ENCODE measurements at places on chromosomes 5 and 9.

DNA sequence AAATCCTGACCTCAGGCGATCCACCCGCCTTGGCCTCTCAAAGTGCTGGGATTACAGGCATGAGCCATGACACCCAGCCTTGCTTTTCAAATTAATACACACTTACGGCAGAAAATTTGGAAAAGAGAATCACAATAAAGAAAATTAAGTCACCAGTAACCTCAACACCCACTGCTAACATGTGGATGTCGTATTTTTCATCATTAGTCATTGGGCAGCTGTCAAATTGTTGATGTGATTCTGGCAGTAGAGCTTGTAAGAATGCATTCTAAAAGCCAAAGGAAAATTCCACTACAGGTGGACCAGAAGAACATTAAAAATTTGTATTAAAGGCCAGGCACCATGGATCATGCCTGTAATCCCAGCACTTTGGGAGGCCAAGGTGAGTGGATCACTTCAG, 237.3 kb upstream of the TUT7 start:
- DNase-seq, result no peak

- no peak for DNase-seq
These were observed 2.0 kb downstream of the KCNN2 start for GRCh38 chr5:114363837-114364236.

- DNase-seq, result no peak
These were observed 403.5 kb downstream of the ZNF608 start for GRCh38 chr5:124342986-124343385.

DNA sequence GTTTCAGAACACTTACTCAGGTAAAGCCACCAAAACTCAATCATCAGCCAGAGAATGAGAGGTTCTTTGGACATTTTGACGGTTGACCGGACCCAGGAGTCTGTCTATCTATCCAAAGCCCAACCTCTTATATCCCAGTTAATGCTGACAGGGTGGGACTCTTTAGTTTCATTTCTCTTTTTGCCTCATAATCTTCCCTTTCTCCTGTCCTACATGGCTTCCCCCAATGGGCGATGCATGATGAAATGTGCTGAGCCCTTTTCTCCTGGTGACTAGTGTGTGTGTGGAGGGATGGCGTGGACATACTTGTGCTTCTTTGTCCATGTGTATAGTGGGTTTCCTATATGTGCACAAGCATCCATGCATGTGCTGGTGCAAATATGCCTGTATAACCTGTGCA, at the start of gene TIMD4:
Gene TIMD4 (minus strand): TSS at position 102 of the 400 bp plus-strand sequence. CDS start 28 bp downstream, at position 74.
- no peak for DNase-seq

- DNase-seq, result no peak
These were observed 49.8 kb downstream of the SH3GL2 start for GRCh38 chr9:17628624-17629023.

- no peak for DNase-seq
These were observed 17.7 kb upstream of the RNF180 start for GRCh38 chr5:64147849-64148441.

GRCh38 chr5:161274951-161275350, 271.6 kb downstream of the GABRB2 start:
- no peak for DNase-seq

DNA sequence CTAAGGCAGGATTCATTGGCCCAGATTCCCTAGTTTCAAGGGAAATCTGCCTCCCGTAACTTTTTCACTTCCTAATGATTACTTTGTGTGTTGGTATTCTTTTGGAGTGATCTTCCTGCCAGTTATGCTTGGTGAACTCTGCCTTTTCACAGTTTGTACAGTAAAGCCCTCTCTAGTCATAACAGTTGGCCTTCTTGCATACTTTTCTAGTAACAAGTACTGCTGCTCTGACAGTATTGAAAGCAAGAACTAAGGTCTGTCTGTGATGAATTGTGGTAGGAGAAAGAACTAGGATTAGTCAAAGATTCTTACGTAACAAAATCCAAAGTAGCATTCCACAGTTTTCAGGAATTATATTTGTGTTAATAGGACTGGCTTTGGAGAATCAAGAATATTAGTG, 1457.2 kb upstream of the WWC1 start:
- DNase-seq, result no peak

GRCh38 chr9:69252436-69252835, 72.6 kb upstream of the ENTREP1 start:
- DNase-seq, result no peak

DNA sequence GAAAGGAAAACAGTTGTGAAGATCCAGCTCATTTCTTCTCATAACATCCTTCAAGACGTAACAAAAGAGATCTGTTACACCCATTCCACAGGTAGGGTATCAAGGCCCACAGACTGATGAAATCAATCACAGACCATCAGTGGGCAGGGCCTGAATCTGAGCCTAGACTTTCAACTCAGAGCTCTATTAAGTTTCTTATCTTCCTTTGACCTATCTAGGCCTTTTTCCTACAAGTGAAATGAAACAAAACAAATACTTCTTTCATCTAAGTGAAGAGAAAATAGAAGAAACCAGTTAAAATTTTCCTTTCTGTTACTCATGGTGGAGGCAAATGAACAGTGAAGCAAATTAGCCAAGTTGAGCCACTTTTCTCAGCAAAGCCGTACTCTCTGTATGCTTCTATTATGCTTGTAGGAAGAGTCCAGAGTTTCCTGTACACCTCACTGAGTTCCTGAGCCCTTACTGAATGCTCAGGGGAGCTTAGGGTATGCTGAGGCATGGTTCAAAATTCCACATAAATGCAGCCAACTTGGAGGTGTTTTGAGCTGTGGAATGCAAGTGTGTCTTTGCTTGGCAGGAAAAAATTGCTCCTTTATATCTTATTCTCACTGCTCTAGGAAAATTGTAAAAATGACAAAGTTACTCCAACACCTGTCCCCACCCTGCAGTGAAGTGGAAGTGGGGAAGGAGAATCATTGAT, 91.9 kb downstream of the FEM1C start:
- no peak for DNase-seq

GRCh38 chr5:82834151-82834550, 243.0 kb downstream of the TMEM167A start:
- DNase-seq, result no peak

DNA sequence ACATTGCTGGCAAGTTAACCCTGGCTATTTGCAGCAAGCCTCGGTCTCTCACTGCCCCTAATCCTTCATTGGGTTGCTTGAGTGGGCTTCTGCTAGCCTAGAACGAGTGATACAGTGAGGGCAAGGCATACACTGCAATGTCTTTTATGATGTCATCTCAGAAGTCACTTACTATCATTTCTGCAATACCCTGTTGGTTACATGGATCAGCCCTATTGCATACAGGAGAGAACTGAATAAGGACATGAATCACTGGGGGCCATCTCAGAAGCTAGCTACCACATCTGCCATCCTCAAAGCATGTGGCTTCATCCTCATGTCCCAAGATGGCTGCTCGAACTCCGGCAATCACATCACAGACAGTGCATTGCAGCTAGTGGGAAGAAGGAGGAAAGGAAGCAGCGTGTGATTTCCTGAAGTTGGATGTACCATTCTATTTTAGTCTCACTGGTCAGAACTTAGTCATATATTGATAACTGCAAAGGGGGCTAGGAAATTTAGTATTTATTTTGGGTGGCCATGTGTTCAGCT, 33.3 kb upstream of the CDKN2AIPNL start:
- DNase-seq, result no peak

DNA sequence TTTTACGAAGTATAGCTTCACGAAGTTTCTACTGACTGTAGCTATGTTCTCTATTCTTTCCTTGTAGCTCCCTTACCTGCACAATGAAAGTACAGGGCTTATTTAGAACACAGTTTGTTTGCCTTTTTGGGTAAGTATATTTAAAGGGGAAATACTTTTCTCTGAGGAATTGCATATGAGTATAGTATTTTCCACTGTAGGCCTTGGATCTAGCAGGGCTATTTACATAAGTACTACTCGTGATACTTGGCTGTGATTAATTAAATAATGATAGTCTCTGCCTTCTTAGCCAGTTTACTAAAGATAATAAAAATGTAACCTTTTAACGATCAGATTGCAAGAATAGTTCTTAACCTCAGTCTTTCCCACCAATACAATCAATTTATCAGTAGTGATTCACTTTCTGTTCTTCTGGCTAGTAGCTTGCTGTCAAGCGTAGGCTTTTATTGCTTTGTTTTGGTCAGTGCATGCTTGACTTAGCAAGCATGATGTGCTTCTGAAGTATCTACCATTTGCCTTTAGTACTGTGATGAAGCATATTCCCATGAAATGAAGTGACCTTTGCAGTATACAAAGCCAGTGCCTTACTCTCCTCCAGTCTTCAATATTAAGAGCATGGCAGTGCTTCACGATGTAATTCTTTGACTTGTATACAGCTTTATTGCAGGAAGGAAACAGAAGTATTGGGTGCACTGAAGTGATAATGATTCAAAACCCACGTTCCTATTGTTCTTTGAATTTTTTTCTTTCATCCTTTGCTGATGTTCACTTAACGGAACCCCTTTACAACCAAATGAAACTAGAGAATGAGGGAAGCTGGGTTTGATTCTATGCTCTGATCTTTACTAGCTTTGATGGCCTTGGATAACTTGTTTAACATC, 64.2 kb downstream of the SLC44A1 start:
- no peak for DNase-seq

Measured in cerebellar nuclear complex (tissue), 1 donor.